ENCODE measurements at places on chromosomes 1 and 21.

DNA sequence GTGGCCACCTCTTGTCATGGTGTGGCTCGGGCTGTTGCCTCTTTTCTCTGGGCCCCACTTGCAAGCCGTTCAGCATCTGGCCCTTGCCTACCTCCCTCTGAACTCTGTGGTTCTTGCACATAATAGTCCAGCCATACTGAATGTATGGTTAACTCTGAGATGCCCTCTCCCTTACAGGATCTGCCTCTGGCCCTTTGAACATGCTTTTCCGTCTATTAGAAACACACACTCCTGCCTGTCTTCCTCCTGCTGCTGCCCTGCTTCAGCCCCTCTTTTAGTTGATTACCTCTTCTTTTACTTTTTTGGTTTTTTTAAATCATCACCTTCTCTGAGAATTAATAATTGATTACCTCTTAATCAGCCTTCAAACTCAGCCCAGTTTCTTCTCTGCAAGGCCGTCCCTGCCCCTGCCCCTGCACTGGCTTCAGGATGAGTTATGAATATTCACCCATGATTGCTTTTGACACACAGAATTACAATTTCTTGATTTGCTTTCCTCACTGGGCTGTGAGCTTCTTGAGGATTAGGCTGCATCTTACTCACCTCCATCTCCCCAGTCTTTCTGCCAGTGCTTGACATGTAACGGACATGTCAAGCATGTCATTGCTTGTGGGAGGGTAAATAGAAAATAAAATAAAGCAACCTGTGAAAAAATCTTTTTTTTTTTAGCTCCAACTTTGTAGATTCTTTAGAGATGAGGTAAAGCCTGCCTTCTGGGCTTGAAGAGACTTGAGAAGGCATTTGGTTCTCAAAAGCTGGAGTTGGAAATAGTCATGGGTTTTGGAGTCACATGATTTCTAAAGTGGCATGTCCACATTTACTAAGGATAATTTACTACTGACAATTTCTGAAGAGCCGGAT is 158.3 kb downstream of the PLXNA2 start:
- no peak for DNase-seq

- DNase-seq: no peak
Observed at GRCh38 chr1:30806381-30807317, 49.1 kb upstream of the LAPTM5 start.

- peak; percentile 63 for DNase-seq
Observed at GRCh38 chr1:245441689-245442088, 286.9 kb downstream of the KIF26B start.

DNA sequence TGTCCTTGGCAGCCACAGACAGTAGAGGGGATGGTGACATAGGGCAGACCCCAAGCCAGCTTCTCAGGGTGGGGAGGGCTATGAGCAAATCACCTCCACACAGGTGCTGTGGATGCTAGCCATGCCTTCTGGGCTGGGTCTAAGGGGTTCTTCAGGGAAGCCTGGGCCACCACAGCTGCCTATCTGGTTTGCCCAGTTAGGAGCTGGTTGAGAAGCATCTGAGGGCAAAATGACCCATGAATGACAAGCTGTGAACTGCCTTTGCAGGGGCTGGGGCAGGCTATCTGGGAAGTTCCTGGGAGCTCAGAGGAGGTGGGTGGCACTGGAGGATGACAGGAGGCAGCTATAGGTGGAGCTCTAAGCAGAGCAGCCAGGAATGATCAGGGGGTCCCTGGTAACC is 10.1 kb upstream of the ARHGEF10L start:
- no peak for DNase-seq

GRCh38 chr1:37951041-37951782 is 4.4 kb upstream of the INPP5B start:
- no peak for DNase-seq

DNA sequence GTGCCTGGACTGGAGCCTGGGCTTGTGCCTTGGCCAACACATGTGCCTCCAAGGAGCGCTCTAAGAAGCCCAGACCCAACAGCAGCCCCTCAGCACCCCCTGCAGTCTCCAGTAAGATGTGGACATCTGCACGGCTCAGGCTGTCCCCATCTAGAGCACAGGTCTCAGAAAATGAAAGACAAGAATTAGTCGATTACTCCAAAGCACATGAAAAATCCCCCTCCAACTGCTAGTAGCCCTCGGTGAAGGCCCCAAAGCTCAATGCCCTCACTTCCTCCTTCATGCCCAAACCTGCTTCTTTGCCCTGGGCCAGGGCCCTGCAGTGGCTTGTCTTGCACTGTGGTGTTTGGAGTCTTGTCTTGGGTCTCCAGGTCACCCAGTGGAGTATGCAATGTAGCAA is 21.9 kb upstream of the ERO1B start:
- DNase-seq: no peak

DNA sequence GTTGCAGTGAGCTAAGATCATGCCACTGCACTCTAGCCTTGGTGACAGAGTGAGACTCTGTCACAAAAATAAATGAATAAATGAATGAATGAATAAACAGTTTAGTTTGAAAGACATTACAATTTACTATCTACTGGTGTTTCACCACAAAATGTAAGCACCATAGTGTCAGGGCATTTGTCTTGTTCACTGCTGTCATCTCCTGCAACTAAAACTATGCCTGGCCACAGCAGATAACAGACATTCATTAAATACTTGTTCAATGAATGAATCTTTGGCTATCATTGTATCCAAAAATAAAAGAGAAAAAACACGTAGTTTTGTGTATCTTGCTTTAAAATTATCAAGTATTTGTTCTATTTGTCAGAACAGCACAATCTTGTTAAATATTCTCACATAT is 32.5 kb downstream of the SASS6 start:
- no peak for DNase-seq

GRCh38 chr1:227792216-227793078 is 23.0 kb upstream of the PRSS38 start:
- no peak for DNase-seq

- DNase-seq: peak; percentile 42
Observed at GRCh38 chr1:109501644-109502363, 7.7 kb downstream of the AMIGO1 start.

DNA sequence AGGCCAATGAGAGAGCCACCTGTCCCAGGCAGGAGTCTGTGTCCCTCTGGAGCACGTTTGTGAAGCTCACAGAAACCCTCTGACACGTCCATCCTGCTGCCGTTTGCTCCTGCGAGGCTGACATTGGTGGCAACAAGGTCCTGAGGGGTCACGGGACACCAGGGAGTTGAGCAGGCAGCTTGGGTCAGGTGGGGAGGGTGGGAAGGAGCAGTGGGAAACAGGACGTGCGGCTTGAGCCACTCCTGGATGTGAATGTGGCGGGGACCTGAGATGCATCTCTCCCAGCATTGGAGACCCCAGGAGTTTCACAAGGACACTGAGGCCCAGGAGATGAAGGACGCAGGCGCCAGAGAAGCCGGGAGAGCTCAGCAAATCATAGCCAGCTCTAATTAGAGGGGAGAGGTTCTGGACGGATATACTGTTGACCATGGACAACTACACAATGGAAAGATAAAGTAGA is 149.0 kb downstream of the PEX14 start:
- DNase-seq: no peak

DNA sequence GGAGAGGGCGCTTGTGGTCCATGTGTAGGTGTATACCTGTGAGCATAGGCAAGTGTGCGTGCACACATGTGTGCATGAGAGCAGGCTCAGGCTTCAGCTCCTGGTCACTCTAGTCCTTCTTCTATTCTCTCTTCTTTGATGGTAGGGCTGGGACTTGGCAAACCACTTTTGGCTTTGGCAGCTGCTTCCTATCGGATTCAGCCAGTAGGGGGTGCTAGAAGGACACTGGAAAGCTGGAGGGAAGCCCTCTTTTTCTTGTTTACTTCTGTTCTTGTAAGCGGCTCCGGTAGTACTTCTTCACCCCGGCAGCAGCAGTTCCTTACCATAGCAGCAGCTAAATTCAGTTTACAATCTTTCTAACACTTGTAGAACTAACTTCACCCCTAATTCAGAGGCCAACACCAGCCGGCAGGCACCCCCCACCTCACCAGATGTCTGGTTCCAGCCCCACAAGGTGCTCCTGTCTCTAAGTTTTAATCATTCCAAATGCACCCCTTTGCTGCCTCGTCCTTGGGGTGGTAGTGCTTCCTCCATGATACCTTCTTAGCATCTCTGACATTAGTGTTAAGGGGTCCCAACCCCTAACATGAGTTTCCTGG is 25.1 kb downstream of the NENF start:
- peak; percentile 77 for DNase-seq

DNA sequence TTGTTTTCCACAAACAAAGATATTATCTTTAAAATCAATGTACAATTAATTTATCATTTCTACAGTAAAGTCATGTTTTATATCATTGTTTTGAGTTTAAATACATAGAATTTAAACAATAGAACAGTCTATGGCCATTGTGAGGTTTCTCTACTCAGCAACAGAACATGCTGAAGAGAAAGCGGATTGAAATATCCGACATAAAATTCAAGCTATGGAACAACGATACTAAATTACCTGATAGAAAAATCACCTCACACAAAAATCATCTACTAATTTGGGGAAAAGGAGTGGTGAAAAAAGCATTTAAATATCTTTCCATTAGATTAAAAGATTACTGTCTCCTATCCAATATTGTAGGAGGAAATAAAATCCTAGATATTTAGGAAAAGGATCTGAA is 12.6 kb downstream of the CDKN2C start:
- no peak for DNase-seq

DNA sequence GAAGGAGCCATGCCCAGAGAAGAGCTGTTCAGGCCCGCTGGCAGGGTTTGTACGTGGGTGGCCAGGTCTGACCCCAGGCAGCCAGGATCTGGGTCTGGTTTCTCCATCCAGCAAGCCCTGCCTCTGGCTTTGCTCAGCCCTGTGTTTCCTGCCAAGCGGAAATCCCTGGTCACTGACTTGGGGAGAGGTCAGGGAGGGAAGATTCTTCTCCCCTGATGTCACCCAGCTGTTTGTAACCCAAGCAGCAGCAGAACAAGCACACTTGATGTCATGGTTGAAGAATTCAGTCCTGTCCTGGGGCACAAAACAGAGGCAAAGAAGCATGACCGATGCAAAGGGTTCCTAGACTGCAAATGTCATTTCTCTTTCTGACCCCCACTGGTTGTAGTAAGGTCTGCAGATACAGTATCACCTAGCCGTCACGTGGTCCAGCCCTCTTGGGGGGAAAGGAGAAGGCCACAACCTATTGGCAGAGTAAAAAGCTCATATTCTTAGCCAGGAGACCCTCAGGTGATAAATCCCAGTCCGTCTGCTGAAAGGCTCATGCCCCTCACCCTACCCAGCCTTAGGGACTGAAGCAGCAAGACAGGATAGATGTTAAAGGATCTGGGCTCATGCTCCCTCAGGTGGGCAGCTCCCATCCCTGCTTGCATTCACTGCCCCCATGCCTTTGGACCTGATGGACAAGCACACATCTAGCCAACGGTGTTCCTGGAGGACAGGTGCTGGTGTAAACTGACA is 120.9 kb downstream of the SYT2 start:
- DNase-seq: no peak

GRCh38 chr1:100988121-100988520 is 37.5 kb downstream of the DPH5 start:
- no peak for DNase-seq

GRCh38 chr1:174352883-174353608 is 94.7 kb upstream of the GPR52 start:
- DNase-seq: no peak

GRCh38 chr1:46197964-46198811 is at the start of gene POMGNT1:
Gene POMGNT1, minus strand, starts transcription at chr1:46198434. Its CDS starts 613 bp downstream, at chr1:46197821.
- DNase-seq: peak; percentile 79

GRCh38 chr1:56803561-56804156 is 15.5 kb downstream of the FYB2 start:
- peak; percentile 36 for DNase-seq

DNA sequence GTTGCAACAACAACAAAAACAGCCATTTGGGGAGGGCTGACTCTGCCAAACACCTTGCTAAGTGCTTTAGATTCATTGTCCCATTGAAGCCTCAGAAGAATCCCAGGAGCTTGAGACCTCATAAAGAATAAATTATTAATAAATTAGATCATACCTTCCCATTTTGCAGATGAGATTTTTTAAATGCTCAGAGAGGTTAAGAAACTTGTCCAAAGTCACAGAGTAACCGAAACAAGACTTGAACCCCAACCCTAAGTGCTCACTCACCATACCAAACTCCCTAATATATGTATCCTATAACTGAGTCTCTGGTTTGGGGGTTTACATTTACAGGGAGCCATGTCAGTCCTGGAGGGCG is 3.6 kb downstream of the CRYBG2 start:
- no peak for DNase-seq

- no peak for DNase-seq
Observed at GRCh38 chr1:218436346-218436745, 91.2 kb downstream of the TGFB2 start.

DNA sequence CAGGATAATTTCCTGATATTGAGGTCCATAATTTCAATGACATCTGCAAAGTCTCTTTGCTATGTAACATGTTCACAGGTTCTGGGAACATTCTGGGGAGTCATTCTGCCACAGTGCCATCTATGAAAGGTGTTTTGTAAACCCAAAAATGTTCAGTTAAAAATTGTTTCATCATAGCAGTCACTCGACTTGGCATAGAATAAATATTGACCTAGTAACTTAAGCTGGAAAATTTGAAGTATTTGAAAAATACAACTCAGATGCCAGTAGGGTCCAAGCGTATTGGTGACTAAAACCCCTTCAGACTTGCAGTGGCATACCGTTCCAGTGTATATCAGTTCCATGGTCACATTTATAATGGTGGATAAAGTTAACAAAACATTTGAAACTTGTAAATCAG is 6.8 kb downstream of the DESI2 start:
- DNase-seq: no peak

DNA sequence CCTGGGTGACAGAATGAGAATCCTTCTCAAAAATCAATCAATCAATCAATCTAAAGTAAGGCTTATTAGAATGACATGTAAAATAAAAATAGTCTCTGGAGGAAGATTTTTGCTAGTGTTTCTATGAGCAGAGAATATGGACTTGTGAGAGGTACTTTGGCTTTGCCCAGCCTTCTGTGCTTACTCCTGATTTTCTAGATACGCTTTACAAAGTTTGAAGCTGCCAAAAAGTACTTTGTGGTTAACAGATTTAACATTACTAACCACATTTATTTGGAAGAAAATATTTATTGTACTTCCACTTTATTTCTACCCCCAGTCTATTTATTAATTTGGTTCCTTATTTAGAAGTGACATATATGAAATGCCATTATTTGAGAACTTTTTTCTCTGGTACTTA is 41.0 kb downstream of the CEP350 start:
- DNase-seq: no peak

GRCh38 chr1:153733970-153734369 is 6.1 kb downstream of the INTS3 start:
- no peak for DNase-seq

- DNase-seq: no peak
Observed at GRCh38 chr1:47644212-47644573, 206.3 kb downstream of the FOXD2 start.

- no peak for DNase-seq
Observed at GRCh38 chr21:39834543-39834942, 32.7 kb upstream of the PCP4 start.

GRCh38 chr1:231040800-231041718 is 1.0 kb upstream of the FAM89A start:
- DNase-seq: no peak

GRCh38 chr1:237390823-237391222 is 348.8 kb downstream of the RYR2 start:
- DNase-seq: no peak

- no peak for DNase-seq
Observed at GRCh38 chr1:118209648-118210047, 24.6 kb upstream of the SPAG17 start.
